ENCODE measurements at places on chromosomes 13 and 19.

GRCh38 chr13:19587635-19588300, 26.4 kb upstream of the TPTE2 start:
- DNase-seq, result peak; percentile 64

GRCh38 chr13:98301721-98302120, 124.7 kb upstream of the RNF113B start:
- DNase-seq, result peak; percentile 68

- DNase-seq, result no peak
These were observed at the start of gene ZIC5 for GRCh38 chr13:99971576-99972189. Gene ZIC5 (minus strand): TSS chr13:99971767. CDS start chr13:99971603, 164 bp downstream.

- no peak for DNase-seq
These were observed 4.0 kb upstream of the MEIS3 start for GRCh38 chr19:47423203-47423882.

GRCh38 chr19:35715981-35716800, 1.6 kb upstream of the KMT2B start:
- peak; percentile 58 for DNase-seq

- no peak for DNase-seq
These were observed 2.5 kb downstream of the PDE4A start for GRCh38 chr19:10422846-10423245.

DNA sequence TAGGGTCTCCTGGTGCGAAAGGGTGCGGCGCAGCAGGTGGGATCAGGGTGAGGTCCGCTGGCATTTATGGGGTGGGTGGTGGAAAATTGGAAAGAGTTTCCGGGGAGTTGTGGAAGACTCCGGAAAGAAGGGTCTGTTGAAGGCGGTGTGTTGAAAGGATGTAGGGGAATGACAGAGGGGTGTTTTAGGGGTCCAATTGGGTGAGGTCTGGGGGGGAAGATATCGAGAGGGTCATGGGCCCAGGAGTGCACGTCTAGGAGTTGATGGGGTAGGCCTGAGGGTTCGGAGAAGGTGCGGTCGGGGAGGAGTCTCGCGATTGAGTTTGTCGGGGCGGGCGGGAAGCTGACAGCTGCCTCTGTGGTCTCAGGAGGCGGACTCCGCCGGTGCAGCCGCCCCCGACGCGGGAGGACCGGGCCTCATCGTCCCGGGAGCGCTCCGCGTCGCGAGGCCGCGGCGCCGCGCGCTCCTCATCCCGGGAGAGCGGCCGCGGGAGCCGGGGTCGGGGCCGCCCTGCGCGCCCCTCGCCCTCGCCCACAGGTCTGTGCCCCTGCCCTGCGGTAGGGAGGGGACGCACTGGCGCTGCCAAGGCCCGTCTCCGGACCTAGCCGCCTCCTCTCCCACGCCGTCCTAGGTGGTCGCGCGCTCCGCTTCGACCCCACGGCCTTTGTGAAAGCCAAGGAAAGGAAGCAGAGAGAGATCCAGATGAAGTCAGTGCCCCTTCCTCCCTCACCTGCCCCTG, 7.0 kb downstream of the PGLYRP1 start:
- no peak for DNase-seq

- peak; percentile 75 for DNase-seq
These were observed 40.8 kb downstream of the GGACT start for GRCh38 chr13:100547791-100548201.

DNA sequence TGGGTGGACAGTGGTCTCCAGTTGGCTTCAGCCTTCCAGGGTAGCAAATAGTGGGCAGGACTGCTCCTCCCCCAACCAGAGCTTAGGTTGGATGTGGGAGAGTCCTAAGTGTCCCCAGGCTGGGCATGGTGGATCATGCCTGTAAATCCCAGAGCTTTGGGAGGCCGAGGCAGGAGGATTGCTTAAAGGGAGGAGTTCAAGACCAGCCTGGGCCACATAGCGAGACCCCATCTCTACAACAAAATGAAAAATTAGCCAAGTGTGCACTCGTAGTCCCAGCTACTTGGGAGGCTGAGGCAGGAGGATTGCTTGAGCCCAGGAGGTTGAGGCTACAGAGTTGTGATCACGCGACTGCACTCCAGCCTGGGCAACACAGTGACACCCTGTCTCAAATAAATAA, 7.4 kb downstream of the RRAS start:
- DNase-seq, result no peak

DNA sequence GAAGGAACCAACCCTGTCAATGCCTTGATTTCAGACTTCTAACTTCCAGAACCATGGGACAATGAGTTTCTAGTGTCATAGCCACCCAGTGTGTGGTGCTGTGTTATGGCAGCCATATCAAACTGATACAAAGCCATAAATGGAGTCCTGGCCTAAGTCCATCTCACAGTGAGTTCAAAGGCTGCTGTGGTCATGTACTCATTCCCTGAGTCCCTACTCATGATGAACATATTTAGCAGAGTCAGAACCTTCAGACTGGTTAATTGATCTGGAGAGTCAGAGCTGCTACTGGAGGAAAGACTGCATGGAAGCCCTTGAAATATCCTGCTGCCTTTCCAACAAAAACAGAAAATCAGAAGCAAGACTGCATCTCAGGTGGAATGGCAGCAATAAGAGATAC, 39.2 kb upstream of the CSNK1A1L start:
- peak; percentile 66 for DNase-seq

GRCh38 chr13:84139561-84140158, 257.4 kb upstream of the SLITRK1 start:
- DNase-seq, result no peak

GRCh38 chr19:2484178-2484937, 8.4 kb downstream of the GADD45B start:
- DNase-seq, result no peak
